ENCODE measurements at places on chromosomes 11 and 22.

GRCh38 chr11:57321388-57322255 is 3.1 kb downstream of the TNKS1BP1 start:
- DNase-seq: no peak

DNA sequence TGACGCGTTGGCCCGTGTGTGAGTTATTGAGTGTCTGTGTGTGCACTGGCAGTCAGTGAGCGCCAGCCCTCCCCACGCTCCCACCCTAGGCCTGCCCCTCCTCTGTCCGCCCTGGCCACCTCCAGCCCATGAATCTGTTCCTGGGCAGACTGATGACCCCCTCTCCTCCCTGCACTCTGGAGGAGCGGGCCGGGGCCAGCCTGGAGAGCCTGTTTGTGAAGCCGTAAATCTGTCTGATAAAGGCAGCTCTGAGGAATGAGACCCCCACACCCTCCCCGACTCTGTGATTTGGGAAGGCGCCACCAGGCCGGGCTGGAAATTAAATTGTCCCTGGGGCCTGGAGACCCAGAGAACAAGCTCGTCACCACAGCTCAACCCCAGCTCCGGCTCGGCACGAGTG is 8.6 kb downstream of the TSSC4 start:
- DNase-seq: no peak

GRCh38 chr11:19879307-19880087 is 166.9 kb downstream of the NAV2 start:
- DNase-seq: no peak

GRCh38 chr11:8926236-8926635 is 6.5 kb downstream of the C11orf16 start:
- DNase-seq: no peak

DNA sequence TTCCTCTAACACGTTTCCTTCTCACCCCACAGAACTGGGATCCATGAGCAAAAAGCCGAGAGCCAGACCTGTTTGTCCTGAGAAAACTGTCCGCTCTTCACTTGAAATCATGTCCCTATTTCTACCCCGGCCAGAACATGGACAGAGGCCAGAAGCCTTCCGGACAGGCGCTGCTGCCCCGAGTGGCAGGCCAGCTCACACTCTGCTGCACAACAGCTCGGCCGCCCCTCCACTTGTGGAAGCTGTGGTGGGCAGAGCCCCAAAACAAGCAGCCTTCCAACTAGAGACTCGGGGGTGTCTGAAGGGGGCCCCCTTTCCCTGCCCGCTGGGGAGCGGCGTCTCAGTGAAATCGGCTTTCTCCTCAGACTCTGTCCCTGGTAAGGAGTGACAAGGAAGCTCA is 24.0 kb downstream of the CD5 start:
- DNase-seq: no peak

GRCh38 chr11:45918331-45918941 is 759 bp upstream of the PEX16 start:
- peak; percentile 72 for DNase-seq

DNA sequence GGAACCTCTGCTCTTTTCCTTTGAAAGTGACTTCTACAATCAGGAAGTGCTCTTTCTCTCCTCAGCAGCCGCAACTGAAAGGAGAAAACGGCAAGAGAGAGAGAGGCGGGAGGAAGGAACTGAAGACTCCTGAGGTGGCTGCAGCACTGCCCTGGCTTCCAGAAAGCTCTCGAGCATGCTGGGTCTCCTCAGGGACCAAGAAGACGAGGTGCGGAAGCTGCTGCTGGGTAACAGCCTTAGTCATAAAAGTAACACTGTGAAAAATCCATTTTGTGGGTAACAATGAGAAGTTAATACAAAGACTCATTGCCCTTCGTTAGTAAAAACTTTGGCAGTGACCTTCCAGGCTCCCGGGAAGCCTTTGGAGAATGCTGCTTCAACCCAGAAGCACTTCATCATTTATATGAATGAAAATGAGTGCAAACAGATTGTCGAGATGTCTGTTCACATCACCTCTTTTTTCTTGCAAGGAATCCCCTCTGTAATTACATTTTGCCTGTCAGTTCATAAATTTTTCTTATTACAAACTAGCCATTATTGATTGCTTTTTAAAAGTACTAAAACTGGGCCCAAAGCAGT is 473.4 kb downstream of the SOX6 start:
- DNase-seq: no peak

DNA sequence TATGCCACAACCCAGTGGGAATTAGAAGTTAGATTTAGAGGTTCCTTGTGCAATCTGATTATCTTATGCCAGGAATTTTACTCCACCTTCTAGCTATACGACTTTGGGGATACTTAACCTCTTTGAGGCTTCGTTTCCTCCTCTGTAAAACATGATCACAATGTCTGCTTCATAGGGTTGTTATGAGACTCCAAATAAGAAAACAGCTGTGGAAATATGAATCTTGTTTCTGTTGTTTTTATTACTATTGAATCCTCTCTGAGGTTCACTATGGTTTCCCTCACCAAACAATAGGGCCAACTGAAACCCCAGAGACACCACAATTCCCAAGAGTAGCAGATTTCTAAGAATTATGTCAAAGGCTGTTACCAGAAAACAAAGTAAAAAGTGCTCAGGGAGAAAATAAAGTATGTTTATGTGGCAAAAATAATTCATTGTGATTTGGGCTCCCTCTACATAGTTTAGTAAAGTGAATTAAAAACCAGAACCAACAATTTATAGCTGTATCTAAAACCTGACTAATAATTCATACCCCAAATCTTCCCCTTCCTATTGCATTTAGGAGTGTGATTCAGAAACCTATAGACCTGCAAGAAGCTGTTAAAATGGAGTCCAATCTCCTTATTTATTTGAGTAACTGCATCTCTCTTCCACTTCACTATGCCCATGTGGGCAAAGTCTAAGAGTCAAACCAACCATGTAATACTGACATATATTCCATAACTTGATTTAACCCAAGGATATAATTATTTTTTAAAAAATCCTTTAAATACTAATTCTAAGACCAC is 38.4 kb downstream of the AMBRA1 start:
- DNase-seq: peak; percentile 22

DNA sequence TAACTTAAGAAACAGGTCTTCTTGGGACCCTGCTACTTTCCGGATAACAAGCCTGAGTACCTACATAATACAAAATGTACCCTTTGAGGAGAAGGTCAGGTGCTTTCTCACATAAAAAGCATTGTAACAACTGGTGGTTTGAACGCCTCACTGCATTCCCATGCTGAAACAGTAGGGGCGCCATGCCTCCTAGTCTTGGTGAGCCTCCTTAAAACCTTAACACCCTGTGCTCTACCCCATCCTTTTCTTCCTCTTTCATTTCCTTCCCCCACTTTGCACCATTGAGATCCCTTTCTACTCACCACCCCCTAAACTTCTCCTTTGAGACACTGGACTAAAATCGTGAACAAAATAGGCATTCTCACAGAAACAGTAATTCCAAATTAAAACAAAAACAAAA is 729.3 kb downstream of the NTM start:
- DNase-seq: no peak

DNA sequence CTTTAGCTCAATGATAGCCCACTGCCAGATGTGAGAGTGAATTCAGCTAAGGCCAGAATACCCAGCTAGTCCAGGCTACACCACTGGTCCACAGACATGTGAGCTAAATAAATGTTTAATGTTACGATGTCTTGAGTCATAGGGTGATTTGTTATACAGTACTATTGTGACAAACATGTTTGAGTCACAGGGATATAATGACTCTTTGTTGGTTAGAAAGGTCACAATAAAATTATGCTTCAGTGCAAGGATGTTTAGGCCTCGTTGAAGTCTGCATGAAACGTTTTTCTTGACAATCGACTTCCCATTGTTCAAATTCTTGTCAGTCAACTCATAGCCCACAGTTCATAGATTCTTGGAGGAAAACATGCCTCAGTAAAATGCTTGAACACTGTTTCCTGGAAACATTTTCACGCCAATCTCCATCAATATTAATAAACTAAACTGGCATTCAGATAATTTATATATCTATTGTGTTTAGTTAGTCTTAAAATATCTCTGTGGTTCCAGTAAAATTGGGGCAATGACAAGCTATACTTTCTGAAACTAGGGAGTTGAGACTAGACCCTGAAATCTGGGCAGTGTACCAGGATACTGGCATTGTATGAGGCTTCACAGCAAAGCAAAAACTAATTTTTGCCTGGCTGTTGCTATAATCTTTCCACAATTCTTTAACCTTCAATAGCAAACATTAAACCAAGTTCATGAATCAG is 650.8 kb upstream of the KIRREL3 start:
- no peak for DNase-seq

DNA sequence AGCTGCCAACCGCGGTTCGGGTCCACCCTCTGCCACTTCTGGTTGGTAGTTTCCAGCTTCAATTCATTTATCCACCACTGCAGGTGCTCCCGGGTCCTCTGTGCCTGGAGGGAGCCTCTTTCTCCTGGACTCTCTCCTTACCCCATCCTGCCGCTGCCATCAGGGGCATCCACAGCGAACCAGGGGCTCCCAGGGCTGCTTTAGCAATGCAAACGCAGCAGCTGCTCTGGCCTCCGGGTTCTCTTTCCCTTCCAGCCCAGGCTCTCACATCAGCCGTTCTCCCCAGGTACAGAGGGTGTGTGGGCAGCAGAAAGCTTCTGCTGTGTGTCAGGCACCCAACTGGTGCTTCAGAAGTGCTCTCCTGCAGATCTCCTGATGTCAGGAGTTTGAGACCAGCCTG is 27.9 kb downstream of the NFAM1 start:
- DNase-seq: no peak

DNA sequence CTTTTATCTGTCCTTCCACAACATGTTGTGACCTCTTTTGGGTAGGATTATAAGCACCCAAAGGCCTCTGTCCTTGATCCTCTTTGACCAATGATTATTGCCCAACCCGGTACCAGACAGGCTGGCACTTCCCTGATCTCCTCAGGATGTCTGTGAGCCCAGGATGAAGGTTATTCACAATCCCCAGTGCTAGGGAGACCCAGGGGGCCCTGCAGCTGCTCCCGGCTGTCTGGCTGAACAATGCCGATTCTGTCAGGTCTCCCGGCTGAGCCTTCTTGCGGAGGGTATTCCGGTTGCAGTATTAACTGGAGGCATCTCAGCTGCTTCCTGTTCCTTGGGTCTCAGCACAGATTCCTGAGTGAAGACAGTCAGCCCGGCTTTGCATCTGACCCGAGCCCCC is 71.2 kb upstream of the CDON start:
- DNase-seq: no peak

DNA sequence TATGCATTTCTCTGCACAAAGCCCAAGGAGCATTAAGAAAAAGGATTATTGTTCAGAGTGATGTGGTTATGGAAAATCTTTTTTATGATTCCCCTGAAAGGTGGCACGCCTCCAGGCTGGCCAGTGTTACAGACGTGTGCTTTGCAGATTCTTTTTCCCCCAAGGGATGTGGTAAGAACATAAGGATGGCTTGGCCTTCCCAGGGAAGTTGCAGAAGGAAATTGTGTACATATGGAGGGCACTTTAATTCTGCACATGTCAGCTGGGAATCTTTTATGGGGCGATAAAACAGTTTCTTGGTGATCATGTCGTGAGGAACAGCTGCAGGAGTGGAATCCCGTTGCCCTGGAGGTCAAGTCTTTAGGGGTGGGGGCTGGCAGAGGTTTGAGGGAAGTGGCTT is 9.7 kb downstream of the SMARCB1 start:
- no peak for DNase-seq

GRCh38 chr11:79663017-79663416 is 222.2 kb upstream of the TENM4 start:
- DNase-seq: no peak

GRCh38 chr22:47065756-47066615 is 303.5 kb downstream of the TBC1D22A start:
- DNase-seq: no peak

GRCh38 chr22:19959043-19959586 is 17.5 kb upstream of the TXNRD2 start:
- DNase-seq: no peak

- peak; percentile 17 for DNase-seq
These were observed 58.3 kb downstream of the MRTFA start for GRCh38 chr22:40578171-40578570.

- DNase-seq: peak; percentile 66
These were observed 907 bp upstream of the PHLDA2 start for GRCh38 chr11:2929950-2930703.

- DNase-seq: no peak
These were observed 22.3 kb downstream of the ARHGAP42 start for GRCh38 chr11:100709233-100709957.

DNA sequence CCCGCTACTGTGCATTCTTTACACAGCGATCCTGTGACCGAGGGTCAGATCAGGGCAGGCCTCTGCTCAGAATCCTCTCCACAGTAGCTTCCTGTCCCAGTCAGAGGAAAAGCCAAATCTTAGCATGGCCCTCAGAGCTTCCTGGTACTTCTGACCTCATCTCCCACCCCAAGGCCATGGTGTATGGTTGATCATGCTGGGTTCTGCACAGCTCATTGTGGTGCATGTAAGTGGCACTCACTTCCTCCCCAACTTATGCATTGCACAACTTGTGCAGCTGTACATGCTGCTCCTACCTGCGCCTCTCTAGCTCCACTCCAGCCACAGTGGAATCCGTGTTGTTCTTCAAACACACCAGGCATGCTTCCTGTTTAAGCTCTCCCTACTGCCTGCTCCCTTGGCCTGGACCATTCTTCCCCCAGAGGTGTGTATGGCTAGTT is 20.3 kb downstream of the BMAL1 start:
- no peak for DNase-seq

- no peak for DNase-seq
These were observed 4.8 kb downstream of the SUN2 start for GRCh38 chr22:38751066-38751421.

DNA sequence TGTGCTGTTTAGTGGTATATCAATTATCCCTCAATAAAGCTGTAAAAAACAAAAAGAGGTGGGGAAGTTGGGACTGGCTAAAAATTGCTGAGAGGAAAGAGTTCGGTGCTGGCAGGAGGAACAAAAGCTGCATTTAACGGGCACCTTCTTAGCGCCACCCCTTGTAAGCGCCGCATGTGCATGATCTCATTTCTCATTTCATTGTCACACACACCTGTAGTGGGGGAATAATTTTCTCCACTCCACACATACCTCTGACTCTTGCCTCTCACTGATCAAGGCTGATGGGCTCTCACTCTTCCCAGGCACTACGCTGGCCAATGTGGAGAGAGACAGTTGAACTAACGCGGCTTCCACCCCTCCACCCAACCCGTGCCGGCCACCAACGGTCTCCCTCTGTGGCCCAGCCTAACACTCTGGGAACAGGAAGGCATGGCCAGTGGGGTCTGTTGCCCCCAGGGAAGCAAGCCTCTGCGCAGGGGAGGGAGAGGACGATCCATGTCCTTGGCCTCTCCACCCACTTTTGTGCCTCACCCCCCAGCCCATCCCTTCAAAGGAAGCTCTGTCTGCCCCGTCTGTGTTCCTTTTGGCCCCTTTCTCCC is 186.7 kb upstream of the SYT13 start:
- DNase-seq: no peak

GRCh38 chr11:121445071-121445768 is 6.9 kb upstream of the SORL1 start:
- DNase-seq: no peak

DNA sequence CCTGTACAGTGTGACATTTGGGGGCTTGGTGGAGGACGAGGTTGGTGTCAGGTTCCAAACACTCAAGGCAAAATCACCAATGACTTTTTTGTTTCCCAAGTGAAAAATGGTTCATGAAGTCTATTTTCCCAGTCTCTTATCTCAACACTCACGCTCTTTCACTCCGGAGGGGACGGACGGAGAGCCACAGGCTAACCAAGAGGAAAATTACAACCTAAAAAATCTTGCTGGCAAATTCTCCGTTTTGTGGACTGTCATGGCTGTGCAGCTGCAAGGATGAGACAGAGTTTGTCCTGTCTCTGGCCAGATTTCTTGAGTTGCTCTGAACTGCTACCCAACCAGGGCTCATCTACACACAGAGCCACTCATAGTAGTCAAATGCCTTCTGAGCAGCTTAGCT is 101.2 kb downstream of the ABTB2 start:
- DNase-seq: no peak

Data from activated naive CD8-positive, alpha-beta T cell treated with anti-CD3 and anti-CD28 coated beads for 36 hours (primary cell).